ENCODE measurements at places on chromosomes 12 and 14.

- DNase-seq = no peak
Observed at GRCh38 chr14:75991753-75992152, 6.2 kb downstream of the IFT43 start.

- DNase-seq = peak; percentile 16
Observed at GRCh38 chr12:40137252-40137651, 31.4 kb upstream of the SLC2A13 start.

GRCh38 chr12:53931844-53932581 lies 6.6 kb upstream of the HOXC13 start:
- DNase-seq = no peak

GRCh38 chr12:89603678-89604077 lies 77.8 kb upstream of the POC1B start:
- no peak for DNase-seq

DNA sequence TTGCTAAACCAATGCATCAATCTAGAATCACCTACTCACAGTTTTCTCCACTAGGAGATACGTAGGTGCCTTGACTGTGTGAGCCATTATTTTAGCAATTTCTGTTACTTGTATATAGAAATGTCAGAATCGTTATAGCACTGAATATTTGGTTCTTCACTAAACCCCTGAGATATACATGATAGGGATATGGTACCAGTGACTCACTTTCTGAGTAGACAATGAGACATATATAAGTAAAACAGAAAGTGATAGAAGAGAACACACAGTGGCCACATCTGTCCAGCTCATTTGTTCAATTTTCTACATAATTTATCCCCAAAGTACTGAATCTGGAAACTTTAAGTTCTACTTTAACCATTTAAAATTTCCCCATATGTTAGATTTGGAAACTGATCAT lies 1505.5 kb upstream of the TMEM132C start:
- no peak for DNase-seq

DNA sequence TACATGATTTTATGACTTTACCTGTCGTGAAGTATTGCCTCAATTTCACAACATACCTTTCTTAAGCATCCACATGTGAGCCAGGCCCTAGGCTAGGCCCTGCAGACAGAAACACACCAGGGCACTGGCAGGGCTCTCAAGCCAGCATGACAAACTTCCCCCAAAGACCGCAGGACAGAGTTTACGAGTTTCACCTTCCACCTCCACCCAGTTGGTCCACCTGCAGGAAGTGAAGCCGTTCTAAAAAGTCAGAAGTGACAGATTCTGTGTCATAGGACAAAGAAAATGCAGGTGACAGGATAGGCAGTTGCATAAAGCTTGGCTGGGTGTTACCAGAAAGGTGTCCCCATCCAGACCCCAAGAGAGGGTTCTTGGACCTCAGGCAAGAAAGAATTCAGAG lies 382.3 kb downstream of the PCNX1 start:
- DNase-seq = no peak

DNA sequence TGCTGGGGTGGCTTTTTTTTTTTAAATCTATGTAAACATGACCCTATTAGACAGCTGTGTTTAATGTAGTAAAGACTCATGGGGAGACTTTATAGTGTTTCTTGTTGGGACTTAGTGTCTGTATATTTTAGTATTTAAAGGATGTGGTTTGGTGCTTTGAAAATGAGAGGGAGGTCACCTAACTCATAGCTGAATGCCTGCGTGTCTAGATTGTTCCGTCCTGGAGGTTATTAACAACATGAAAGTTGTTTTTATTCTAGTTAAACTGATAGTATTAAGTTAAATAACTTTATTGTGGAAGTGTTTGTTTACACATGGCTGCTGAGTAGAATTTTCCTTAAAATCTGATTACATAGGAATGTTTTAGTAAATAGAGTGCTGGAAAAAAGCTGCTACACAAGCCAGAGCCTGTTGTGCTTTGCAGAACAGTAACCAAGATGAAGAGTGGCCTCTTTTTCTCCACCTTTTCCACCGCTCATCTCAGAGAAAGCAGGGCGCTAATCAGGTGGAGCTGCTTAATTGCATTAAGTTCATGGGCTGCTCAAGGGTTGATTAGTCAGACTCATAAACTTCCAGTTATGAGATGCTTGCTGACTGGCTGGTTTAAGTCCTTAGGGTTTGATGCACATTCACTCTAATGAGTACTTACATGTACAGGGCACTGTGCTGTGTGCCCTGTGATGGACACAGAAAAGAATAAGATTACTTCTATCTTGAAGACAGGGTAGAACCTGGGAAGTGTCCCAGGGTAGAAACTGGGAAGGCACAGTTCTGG lies 62.7 kb downstream of the FBXO34 start:
- peak; percentile 50 for DNase-seq

DNA sequence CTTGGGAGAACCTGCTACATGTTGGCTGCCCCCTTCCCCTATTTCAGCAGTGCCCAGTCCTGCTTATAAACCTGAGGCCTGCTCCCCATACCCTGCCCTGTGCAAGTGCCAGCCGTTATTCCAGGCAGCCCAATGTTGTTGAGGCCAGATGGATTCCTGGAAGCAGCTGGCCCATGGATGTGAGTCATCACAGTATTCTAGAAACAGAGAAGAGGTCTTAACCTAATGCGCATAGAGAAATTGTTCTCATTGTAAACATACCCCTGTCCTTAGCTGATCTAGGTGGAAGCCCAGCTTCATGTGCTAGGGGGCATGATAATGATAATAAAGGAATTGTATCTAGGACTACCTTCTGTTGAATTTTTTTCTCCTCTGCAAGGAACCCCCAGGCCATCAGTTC lies 69.7 kb downstream of the TSPAN11 start:
- peak; percentile 59 for DNase-seq

DNA sequence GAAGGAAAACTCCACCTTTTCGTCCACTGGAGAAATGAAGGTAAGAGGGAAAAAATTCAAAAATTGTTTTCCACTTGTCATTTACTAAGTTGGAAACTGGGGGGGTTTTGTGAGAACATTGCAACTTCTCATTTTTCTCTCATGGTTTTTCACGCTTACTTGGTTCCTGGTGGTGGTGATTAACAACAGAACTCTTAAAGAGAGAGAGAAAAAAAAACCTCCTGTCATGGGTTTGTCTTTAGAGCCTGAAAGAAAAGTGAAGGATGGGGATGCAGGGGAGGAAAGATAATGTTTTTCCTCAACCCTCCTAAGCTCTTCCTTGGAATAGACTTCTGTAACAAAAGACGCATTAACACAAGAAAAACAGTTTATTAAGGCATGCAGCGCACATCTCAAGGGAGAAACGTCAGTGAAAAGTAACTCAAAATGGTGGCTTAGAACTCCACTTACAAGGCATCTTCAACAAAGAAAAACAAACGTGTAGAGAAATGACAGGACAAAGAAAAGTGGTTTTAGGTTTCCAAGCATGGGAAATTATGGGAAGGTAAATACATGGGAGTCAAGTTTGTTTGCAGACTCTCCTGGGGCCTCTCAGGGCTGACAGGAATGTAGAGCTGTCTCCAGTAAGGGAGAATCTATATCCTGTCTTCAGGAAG lies 81.9 kb upstream of the ATF7IP start:
- no peak for DNase-seq

DNA sequence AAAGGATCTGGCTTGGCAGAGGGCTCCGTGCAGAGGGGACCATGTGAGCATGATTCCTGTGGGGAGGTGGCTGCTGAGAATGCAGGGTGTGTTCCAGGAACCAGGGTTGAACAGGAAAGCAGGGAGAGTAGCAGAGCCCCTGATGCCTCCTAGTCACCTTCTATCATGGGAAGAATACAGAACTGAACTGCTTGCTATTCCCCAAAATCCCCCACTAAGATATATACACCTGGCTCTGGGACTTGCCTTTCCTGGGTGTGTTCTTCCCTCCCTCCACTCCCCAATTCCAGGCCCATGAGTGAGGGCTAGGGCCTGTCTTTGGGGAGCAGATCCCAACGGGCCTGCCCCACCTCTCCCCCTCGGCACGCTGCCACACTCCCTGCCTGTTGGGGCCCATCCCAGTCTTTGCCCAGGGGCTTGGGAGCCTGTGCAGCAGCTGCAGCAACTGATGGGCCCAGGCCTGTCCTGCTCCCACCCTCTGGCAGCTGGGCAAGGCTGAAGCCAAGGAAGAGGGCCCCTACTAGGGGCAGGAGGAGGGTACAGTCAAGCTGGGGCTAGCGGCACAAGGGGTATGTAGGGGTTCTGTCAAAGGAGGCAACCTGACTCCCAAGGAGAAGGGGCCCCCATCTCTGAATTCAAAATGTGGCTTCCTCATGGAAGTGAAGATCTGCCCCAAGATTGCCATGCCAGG lies 3.2 kb downstream of the AJUBA start:
- DNase-seq = peak; percentile 36

- DNase-seq = no peak
Observed at GRCh38 chr14:103489621-103490020, 33.0 kb downstream of the CKB start.

DNA sequence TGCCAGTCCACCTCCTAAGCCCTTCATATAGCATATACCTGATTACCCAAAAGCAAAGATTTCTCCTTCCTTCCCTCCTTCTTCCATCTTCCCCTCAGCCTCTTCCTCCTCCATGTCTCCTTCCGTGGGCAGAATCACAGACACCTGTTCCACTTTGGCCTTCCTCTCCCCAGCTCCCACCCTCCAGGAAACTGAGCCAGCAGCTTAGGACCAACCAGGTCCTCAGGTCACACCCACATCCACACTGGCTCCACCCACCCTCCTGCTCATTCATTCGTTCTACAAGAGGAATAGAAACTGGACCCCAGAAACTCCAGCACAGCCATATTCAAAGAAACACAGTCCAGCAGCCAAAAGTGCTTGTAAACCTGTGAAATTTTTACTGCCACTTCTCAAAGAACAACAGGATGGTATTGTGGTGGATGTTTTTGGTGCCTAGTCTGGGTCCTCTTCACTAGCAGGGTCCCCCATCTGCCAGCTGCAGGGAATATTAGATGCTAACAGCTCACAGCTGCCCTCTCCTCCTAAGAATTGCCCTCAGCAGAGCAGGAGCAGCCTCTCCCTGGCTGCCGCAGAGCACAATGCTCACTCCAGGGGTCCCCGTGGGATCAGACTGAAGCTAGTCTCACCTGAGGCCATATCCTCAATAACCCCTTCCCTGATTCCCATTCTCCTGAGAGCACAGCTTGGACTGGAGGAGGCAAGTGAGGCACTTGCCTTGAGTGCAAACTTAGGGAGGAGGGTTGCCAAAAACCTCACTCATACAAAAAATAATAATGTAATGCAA lies 18.4 kb downstream of the CMKLR1 start:
- no peak for DNase-seq

- DNase-seq = no peak
Observed at GRCh38 chr12:100061814-100062213, 77.1 kb upstream of the ANKS1B start.

DNA sequence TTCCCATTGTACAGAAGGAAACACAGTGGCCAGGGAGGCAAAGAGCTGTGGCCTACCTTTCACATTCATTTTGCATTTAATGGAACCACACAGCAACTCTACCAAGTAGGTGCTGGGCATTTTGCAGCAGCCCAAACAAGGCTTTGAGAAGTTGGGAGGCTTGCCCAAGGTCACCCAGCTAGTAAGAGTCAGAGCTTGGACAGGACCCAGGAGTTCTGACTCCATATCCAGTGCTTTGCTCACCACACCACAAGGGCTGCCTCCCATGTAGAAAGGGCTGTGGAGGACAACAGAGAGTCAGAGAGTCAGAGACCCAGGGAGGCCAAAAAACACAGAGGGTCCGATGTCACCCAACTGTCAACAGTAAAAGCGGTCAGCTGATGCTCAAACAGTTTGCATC lies 400.2 kb downstream of the BCL11B start:
- DNase-seq = no peak

- DNase-seq = peak; percentile 44
Observed at GRCh38 chr12:89529738-89530137, 3.9 kb upstream of the POC1B start.

GRCh38 chr14:47390831-47391504 lies 284.4 kb downstream of the MDGA2 start:
- no peak for DNase-seq

- peak; percentile 91 for DNase-seq
Observed at GRCh38 chr14:52031781-52032180, 37.1 kb downstream of the NID2 start.

DNA sequence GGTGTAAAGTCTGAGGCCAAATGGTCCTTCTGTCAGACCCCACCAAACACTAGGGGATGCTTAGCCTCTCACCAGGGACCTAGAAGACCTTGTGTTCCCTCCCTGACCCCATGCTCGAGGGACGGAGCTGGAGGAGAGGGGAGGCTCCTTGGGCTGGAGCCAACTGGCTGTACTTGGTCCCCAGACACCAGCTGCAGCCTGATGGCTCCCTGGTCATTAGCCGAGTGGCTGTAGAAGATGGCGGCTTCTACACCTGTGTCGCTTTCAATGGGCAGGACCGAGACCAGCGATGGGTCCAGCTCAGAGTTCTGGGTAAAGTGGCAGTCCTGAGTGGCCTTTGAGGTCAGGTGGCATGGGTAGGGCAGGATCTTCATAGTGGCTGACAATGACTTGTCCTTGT lies 29.0 kb downstream of the PAPLN start:
- no peak for DNase-seq

GRCh38 chr12:24850496-24850895 lies 98.4 kb downstream of the BCAT1 start:
- DNase-seq = no peak

GRCh38 chr12:104011253-104011652 lies 38.7 kb downstream of the GLT8D2 start:
- peak; percentile 84 for DNase-seq

- no peak for DNase-seq
Observed at GRCh38 chr12:48092611-48093010, 13.3 kb downstream of the SENP1 start.

GRCh38 chr14:83164016-83164415 lies 1630.4 kb upstream of the SEL1L start:
- DNase-seq = peak; percentile 84

- no peak for DNase-seq
Observed at GRCh38 chr14:87644689-87645088, 348.3 kb downstream of the GALC start.

- DNase-seq = no peak
Observed at GRCh38 chr12:79549531-79550271, 141.1 kb downstream of the PAWR start.

DNA sequence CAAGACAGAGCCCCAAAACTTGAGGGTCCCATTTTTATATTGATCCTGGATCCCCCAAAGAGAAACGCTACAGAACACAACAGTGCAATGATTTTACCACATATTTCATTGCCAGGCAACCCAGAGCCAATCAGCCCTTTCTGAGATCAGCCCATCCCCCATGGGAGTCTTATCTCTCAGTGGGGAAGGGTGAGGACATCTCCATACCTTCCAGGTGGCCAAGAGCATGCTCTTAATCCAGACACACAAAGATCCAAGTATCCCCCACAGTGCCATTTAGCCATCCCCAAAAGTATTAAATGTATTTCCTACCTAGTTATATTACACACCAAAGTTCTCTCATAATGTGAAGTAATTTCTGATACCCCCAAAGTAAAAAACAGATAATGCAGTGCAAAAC lies 62.6 kb upstream of the AMN start:
- no peak for DNase-seq

- peak; percentile 22 for DNase-seq
Observed at GRCh38 chr12:22700106-22700505, 75.1 kb downstream of the ETNK1 start.

DNA sequence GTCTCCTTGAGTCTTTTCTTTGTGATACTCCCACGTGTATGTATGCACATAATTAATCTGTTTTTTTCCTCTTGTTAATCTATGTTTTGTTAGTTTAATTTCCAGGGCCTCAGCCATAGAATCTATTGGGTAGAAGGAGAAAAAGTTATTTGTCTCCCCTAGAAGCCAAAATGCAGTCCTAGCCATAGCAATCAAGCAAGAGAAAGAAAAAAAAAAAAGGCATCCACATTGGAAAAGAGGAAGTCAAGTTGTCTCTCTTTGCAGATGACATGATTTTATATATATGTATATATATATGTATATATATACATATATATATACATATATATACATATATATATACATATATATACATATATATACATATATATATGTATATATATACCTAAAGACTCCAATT lies 25.4 kb upstream of the ETV6 start:
- DNase-seq = no peak

Data from EL (cell line).